Breast epithelium (tissue), 4 donors: ENCODE measurements at places on chromosomes 4 and X. TPM values are rescaled to one million over a fixed set of nuclear protein-coding genes. Genes with fewer than 3 reads are reported as not detected.

- no peak for DNase-seq
Measured at GRCh38 chr4:87910795-87911194, 64.7 kb upstream of the SPP1 start.

- DNase-seq = no peak
Measured at GRCh38 chr4:87559090-87559837, 30.1 kb upstream of the SPARCL1 start.

GRCh38 chrX:86369847-86370630, 221.8 kb downstream of the DACH2 start:
- no peak for DNase-seq

DNA sequence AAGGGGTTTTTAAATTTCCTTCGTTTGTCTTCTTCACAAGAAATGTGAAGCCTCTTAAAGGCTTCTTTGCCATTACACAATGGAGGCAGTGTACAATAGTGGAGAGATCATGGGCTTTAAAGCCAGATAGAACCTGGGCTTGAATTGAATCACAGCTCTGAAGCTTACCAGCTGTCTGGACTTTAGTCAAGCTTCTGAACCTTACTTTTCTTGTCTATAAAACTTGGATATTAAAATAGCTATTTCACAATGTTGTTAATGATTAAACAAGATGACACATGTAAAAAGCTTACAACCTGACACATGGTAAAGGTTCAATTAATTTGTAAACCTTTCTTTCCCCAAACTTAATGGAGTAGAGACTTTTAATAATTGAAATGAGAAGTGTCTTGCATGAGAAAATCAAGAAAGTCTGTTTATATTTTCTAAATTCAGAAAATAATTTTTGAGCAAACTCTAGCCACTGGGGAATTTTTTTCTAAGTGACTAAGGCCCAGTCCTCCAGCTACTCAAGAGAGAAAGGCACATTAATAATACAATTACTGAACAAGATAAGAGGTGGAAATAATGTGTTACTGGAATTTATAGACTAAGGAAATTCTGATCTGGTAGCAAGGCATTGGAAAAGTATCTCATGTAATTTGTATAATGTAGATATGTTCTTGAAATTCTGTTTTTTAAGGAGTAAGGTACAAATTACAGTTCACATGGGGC, 21.7 kb upstream of the TBC1D8B start:
- DNase-seq = no peak

DNA sequence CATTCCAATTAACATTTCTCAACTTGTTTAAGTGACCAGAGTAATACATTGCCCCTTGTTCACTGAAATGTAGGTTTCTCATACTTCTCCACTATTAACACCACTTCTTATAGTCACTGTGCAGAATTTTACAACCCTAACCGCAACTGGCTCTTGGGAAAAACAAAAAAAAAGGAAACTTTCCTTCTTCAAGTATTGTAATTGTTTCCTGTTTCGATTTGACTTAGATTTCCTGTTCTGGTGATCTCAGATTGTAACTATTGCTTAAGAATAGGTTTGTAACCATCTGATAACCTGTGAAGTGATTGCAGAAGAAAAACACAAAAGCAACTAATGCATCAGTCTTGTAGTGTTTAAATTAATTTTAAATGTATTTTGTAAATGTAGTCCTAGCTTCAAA, 594.7 kb upstream of the GALNT7 start:
- DNase-seq = no peak

- DNase-seq = no peak
Measured at GRCh38 chrX:153769158-153769864, 5.3 kb downstream of the PLXNB3 start.

The TAF7L gene
- total RNA-seq = not detected

The DNAAF6 gene
- total RNA-seq = not detected

The IGSF1 gene
- 15.1 TPM for total RNA-seq

The TEX13C gene
- not detected for total RNA-seq

The GC gene
- not detected for total RNA-seq

The ADH5 gene
- total RNA-seq = 283 TPM

The IL21 gene
- total RNA-seq = not detected

The ADGRG2 gene
- total RNA-seq = 0.96 TPM

The HELT gene
- not detected for total RNA-seq

The FAM149A gene
- total RNA-seq = 8.0 TPM

The SASH3 gene
- total RNA-seq = 6.6 TPM

The ASMT gene
- total RNA-seq = not detected

The MAMLD1 gene
- 2.8 TPM for total RNA-seq
